Cortex of kidney (tissue), 1 donor: ENCODE measurements at places on chromosomes 6 and 20.

DNA sequence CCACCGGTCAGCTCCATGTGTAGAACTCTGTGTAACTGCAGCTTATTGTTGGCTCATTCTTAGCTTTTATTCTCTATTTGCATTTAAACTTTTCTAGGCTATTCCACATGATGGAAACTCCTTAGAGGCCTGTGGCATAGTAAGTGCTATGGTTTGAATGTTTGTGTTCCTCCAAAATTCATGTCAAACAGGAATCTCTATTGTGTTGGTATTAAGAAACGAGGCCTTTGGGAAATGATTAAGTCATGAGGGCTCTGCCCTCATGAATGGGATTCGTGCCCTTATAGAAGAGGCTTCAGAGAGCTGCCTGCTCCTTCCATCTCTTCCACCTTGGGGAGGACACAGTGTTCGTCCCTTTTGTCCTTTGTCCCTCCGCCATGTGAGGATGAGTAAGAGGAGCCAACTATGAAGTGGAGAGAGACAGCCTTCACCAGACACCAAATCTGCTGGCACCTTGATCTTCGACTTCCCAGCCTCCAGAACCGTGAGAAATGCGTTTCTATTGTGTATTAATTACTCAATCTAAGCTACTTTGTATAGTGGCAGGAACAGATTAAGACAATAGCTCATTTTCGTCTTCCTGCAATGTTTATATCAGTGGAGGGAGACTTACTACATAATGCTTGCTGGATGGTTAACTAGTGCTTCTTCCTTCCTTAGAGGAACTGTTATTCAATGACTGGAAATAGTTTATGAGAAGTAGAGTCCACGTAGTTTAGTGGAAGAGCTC lies 361.1 kb downstream of the FARS2 start:
- no peak for DNase-seq

DNA sequence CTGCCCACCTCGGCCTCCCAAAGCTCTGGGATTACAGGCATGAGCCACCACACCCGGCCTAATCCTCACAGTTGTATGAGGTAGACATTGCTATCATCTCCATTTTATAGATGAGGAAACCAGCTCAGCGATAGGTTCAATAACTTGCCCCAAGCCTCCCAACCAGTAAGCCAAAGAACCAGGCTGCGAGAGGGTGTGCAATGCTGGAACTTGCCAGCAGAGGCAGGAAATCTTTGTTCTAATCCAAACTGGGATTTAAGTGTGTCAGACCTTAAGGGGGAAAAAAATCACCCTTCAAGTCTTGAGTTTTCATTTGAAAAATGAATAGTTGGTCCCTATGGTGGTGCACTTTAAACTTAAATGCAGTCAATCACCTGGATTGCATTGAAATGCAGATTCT lies 20.1 kb upstream of the RNGTT start:
- DNase-seq: no peak

DNA sequence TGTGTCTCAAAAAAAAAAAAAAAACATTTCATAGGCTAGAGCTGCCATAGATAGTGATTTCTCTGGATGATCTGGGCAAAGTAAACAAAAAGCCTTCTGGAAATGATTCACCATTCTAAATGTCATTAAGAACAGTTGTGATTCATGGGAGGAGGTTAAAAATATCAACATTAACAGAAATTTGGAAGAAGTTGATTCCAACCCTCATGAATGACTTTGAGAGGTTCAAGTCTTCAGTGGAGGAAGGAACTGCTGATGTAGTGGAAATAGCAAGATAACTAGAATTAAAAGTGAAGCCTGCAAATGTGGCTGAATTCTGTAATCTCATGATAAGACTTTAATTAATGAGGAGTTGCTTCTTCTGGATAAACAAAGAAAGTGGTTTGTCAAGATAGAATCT lies 26.8 kb upstream of the MMP24 start:
- DNase-seq: no peak

DNA sequence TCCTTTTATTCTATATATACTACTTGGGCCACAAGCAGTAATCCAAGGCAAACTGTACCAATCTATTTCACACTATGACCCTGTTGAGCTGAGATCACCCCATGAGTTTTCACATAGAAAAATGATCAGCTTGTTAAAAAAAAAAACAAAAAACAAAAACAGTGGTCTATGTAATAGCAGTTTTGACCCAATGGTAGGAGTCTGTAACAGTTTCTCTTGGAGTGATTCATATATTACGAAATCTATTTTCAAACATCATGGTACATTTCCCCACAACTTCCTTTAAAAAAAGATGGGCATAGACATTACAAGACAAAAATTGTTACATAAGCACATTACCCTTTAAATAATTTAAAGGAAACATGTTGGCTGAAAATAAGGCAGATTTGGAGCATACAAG lies 78.1 kb downstream of the PRSS35 start:
- no peak for DNase-seq

GRCh38 chr6:147925826-147926225 lies 416.8 kb upstream of the SASH1 start:
- no peak for DNase-seq

GRCh38 chr6:5994999-5995657 lies 11.6 kb downstream of the NRN1 start:
- DNase-seq: no peak

- no peak for DNase-seq
Observed at GRCh38 chr6:143183666-143184065, 123.0 kb downstream of the AIG1 start.

DNA sequence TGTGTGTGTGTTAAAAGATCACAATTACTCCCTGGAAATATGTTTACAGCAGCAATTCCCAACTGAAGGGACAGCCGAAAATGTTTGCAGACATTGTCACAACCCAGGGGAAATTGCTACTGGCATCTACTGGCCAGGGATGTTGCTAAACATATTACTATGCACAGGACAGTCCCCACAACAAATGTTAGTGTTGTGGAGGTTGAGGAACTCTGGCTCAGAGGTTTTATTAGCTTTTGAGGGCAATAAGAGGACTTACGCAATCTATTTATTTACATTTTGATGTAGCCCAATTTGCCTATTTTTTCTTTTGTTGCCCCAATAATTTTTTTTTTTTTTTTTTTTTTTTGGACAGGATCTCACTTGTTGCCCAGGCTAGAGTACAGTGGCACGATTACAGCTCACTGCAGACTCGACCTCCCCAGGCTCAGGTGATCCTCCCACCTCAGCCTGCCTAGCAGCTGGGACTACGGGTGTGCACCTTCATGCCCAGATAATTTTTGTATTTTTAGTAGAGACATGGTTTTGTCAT lies 154.1 kb downstream of the RPS12 start:
- DNase-seq: no peak

DNA sequence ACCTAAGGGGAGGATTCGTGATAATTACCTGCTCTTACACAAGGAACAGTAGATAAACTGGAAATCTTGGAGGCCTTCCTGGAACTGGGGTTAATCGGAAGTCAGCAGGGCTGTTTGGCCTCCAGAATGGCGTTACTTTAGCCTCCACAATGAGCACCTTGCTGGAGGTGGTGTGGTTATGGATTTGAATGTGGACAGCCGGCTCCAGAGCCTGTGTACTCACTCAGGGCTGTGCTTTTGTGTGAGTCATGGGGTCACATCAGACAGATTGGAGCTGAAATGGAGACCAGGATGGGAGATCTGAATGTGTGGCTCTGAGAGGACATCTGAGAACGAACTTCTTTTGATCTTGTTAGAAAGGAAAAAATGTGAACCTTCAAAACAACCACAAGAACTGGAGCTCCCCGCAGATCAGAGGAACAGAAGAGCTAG lies 30.4 kb downstream of the IGF2R start:
- DNase-seq: no peak
